ENCODE measurements at places on chromosomes 16 and 17.
A peak's percentile ranks its signal among the peaks of the same experiment; 100 is the strongest.

- DNase-seq: no peak
These were observed 344.0 kb downstream of the FOXL1 start for GRCh38 chr16:86922311-86922710.

DNA sequence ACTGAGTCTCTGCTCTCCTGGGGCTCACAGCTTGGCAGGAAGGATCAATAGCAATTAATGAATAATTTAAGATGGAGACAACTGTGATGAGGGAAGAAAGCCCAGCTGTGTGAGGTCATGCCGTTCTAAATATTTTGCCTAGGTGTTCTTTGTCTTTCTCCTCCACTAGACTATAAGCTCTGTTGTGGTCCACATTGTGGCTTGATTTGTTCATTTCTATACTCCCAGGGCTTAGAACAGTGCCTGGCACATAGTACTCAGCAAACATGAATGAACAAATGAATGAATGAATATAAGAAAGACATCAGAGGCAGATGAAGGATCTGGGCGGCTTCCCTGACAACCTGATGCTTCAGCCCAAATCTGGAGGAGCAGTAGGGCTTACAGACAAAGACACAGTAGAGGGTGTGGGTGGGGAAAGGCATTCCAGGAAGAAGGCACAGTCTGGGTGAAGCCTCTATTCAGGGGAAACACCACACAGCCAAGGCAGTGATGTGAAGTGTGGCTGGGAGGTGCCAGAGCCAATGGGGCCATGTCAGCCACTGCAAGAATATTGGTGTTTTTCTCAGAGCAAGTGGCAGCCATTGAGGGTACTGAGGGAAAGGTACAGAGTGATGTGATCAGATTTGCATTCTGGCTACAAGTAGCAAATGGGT lies 8.3 kb downstream of the CDH13 start:
- DNase-seq: no peak

DNA sequence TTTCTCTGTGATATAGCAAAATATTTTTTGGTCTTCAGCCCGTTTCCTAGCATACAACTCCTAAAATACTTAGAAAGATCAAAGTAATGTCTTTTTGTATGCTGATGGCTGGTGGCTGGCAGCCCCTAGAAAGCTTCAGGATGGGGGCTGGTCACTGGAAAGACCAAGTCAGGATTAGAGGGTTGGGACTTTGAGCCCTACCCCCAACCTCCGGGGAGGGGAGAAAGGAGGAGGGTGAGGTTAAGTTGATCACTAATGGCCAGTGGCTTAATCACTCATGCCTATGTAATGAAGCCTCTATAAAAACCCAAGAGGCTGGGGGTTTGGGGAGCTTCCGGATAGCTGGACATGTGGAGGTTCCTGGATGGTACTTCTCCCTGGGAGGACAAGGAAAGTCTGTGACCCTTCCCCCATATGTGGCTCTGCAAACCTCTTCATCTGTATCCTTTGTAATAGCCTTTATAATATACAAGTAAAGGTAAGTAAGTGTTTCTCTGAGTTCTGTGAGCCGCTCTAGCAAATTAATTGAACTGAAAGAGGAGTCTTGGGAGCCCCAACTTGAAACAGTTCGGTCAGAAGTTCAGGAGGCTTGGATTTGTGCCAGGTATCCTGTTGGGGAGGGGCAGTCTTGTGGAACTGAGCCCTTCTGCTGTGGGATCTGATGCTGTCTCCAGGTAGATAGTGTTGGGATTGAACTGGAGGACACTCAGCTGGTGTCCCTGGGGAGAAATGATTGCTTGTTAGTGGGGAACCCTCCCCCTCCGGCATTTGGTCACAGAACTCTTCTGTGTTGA lies 3.5 kb downstream of the SLC7A6 start:
- no peak for DNase-seq

DNA sequence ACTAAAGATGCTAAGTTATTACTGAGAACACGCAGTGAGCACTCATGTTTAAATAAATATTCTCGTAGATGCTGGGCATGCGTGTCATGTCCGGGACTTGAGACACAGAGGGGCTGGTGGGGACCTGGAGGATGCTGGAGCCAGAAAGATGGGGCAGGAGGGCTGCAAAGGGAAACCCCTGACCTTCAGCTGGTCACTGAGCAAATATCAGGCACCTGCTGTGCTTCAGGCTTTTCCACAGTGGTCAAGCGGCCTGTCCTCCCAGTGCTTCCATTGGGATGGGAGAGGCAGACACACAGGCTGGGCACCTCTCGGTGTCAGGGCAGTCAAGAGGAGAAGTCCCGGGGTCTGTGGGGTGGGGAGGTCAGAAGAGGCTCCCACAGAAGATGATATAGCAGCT lies 211.4 kb downstream of the GSG1L start:
- no peak for DNase-seq

GRCh38 chr17:12743046-12743445 lies 46.3 kb upstream of the ARHGAP44 start:
- no peak for DNase-seq

DNA sequence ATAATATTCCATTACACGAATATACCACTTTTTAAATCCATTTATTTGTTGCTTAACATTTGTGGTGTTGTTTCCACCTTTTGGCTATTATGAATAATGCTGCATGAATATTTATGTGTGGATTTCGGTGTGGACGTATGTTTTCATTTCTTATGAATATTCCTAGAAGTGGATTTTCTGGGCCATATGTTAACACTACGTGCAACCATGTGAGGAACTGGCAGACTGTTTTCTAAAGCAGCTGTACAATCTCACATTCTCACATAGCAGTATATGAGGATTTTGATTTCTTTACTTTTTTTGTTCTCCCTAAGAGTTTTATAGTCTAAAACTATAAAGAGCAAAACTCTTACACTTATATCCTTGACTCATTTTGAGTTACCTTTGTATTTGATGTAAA lies 143.4 kb downstream of the MAP2K4 start:
- no peak for DNase-seq

DNA sequence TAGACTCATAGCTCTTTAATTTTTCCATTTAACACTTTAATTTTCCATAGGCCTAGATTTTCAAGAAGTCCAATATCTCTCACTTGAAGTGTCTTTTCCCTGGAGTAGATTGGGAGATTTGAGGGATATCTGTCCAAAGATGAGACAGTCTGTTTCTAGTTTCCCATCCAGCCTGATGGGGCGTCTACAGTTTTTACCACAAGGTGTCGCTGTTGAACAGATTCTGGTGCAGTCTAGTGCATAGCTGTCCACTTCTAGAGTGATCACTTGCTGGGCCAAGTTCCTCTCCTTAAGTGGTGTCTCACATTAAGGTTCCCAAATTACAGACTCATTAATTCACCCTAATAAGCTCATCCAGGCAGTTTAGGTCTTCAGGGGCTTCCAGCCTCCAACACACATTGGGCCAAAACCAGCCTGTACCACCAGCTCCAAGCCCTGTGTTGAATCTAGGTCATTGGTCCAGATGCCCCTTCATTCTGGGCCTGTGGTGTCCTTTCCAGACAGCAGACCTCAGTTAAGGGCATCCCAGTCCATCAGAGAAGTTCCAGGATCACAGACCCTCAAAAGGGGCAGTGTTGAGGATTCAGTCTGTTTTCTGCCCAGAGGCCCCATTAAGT lies 9.4 kb downstream of the SNX20 start:
- DNase-seq: peak; percentile 76

DNA sequence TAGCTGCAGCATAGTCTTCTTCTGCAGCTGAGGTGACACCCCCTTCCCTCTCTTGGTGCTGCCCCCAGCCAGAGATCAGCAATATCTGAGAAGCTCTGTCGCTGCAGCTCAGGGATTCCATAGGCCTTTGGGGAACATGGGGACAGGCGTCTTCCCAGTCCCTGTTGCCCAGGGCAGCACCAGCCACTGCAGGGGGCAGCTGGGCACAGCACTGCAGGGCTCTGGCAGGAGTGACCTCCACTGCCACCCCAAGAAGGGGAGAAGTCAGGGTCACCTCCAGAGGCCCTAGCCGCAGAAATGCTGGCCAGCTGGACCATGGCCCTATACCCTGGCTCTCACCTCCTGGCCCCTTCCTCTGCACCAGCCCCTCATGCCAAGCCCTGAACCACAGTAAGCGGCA lies 16.9 kb downstream of the SCN4A start:
- DNase-seq: no peak

GRCh38 chr17:51261024-51261963 lies 948 bp downstream of the UTP18 start:
- no peak for DNase-seq

GRCh38 chr16:28923231-28923587 lies 1.8 kb downstream of the RABEP2 start:
- no peak for DNase-seq

DNA sequence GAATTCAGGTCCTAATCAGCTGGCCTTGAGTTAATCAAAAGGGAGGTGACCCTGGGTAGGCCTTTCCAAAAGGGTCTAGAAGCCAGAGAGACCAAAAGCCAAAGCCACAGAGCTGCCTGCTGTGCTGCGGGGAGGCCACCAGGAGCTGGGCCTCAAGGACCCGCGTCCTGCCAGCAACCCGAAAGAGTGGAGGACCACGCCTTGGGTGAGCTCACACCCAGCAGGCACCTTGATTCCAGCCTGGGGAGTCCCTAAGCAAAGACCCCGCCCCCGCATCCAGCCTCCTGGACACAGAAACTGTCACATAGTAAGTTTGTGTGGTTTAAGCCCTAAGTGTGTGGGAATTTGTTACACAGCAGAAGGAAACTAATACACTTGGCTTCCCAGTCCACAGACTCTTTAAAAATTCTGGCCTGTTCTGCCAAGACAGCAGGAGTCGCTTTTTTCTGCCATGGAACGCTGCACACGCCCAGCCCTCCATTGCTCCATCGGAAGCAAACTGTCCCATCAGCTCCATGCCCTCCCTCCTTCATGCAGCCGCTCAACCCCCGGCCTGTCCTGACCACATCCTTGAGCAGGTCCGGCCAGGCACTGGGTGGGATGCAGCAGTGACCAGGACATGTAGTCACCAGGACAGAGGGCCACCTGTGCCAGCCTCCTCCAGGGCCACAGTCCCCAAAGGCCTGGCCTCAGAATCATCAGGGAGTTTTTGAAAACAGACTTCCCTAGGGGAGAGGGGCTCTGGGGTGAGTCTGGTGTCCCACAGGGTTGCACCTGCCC lies 20.9 kb upstream of the RASD1 start:
- DNase-seq: no peak

DNA sequence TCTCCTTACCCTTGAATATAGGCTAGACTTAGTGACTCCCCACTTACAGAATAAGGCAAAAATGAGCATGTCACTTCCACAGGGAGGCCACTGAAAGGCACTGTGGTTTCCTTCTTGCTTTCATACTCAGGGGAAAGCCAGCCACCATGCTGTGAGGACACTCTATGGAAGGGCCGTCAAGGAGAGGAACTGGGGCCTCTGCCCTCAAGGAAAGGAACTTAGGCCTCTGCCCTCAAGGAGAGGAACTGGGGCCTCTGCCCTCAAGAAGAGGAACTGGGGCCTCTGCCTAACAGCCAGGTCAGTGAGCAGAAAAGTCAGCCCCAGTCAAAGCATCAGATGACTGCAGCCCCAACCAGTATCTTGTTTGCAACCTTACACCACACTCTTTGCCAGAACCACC lies 30.1 kb downstream of the VPS35 start:
- DNase-seq: peak; percentile 42

DNA sequence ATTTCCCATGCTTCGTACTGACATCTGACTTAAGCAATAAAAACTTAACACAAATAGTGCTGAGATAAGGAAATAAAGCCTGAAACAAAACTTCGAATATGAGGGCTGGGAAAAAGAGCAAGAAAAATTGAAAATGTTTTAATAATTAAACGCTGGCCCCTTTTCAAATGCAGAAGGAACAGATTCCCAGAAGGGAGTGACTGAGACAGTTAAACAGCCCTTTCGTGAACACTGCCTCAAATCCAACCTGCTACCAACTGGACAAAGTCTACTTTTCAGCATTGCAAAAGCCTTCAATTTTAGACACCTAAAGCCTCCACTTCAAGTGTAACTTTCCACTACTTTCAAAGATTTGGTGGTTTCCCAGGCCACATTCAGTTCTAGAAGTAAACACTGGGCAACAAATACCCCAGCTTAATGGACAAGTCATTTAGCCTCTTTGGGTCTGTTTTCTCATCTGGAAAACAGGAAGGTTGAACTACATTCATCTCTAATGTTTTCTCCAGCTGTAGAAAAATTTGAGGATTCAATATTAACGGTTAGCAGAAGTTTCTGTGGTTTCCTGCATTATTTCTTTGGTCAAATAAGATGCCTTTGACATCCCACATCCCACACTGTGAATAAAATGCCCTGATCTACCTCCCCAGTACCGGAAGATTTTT lies 11.8 kb downstream of the RFFL start:
- no peak for DNase-seq

GRCh38 chr16:87445486-87445885 lies 47.3 kb downstream of the ZCCHC14 start:
- DNase-seq: no peak

DNA sequence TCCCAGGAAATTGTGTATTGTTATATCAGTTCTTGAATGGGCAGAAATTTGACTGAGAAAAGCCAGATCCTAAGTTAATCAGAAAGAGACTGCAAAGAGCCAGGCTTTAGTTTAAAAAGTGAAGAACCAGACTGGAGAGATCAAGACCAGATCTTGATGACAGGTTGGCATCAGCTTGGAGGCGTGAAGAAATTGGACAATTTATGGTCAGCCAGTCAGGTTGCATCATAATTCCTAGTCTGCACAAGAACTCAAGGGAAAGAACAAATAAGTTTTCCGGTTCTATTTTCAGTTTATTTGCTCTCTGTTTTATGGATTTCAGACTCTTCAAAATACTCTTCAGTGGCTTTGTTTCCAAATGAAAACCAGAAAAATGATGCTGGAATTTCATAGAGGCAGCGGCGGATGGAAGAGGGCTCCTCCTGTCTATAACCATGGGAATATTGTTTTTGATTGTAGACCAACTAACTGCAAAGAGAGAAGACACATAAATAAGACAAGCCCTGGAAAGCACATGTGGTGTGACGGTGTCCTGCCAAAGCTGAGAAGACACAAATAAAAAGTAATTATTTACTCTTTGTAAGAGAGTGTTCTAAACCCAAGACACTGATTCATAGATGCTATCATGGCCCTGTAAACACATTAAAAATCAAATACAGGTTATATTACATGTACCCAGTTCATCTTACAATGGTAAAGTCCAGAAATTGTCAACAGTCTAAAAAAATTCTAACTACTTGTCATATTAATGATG lies 91.7 kb downstream of the PCTP start:
- no peak for DNase-seq

DNA sequence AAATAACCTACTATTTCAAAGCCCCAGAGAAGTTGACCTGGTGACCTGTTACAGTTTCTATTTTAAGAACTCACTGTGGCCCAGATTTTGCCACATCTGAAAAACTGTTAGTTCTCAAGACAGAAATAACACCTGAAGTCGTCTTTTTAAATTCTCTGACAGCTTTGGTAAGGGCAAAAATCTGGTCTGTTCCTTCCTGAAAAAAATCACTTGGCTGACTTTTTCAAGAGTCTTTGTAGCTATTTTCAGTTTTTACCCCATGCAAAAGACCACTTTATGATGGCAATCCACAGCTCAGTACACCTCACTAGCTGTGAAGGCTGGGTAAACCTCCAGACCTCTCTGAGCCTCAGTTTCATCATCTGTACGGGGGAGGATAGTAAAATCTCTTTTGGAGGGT lies 60.7 kb upstream of the SREBF1 start:
- DNase-seq: no peak

- DNase-seq: peak; percentile 29
These were observed 677 bp downstream of the DEF8 start for GRCh38 chr16:89949121-89949742.

GRCh38 chr17:77846531-77847085 lies 111.9 kb upstream of the TNRC6C start:
- DNase-seq: no peak

- no peak for DNase-seq
These were observed 6.1 kb downstream of the DRG2 start for GRCh38 chr17:18093616-18094408.

- no peak for DNase-seq
These were observed 40.2 kb upstream of the METTL16 start for GRCh38 chr17:2551928-2552327.

- DNase-seq: no peak
These were observed 662 bp downstream of the PGS1 start for GRCh38 chr17:78379131-78379491.

Measured in activated T-cell treated with anti-CD3 and anti-CD28 coated beads, Interleukin-2, amount 50 U/mL, for 48 hours (primary cell).